ENCODE measurements at places on chromosomes 5 and 9.

DNA sequence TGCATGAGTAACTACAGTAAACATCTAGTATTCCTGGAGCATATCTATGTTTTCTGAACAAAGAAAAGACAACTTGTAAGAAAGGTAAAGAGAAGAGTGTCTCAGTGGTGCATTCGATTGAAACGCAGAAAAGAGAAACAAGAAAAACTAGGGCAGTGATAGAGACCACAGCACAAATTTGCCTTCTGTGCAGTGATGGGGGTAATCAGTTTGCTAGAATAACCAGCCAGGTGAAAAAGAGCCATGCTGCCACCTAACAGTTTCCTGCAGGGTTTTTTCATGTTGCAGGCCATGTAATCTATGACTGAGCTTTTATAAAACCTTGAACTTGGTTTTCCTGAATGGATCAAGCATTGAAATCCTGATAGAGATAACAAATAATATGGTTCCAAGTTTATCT is 198.4 kb upstream of the MEF2C start:
- no peak for DNase-seq

GRCh38 chr9:4370501-4370900 is 70.6 kb upstream of the GLIS3 start:
- no peak for DNase-seq

DNA sequence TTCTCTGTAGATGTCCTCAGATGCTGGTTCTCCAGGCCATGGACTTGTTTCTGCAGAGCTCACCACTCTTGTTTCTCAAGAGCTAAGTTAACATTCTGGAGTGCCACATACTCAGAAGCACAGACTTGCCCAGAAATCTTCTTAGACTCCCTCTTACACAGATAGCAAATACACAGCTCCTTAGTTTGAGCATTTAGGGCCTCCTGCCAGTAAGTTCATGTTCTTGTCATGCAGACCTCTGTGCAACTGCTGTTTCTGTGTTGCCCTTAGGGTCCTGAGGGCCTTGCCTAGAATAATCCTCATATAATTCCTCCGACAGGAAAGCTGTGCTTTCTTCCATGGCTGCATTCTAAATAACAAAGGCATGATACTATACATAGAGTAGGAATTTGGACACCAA is 1.3 kb upstream of the PTPDC1 start:
- DNase-seq = no peak

GRCh38 chr9:91192381-91193086 is 169.2 kb downstream of the AUH start:
- DNase-seq = no peak

DNA sequence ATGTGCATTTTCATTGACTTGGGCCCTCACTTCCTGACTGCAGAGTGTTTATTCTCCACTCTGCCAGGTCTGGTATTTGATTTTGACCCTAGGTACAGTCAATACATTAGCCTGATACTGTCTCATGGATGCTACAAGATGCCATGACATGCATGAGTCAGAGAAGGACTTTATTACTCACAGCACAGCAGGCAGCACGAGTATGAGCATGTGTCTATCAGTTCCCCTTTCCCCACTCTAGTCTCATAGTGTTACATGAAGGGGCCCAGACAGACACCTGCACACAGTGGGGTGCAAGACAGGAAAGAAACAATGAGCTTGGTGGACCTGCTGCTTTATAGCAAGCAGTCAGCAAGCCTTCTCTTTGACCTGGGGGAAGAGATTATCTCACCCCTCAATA is 19.6 kb downstream of the ITGA2 start:
- DNase-seq = no peak

GRCh38 chr9:137172901-137173795 is 1.3 kb upstream of the TMEM210 start:
- DNase-seq = no peak

DNA sequence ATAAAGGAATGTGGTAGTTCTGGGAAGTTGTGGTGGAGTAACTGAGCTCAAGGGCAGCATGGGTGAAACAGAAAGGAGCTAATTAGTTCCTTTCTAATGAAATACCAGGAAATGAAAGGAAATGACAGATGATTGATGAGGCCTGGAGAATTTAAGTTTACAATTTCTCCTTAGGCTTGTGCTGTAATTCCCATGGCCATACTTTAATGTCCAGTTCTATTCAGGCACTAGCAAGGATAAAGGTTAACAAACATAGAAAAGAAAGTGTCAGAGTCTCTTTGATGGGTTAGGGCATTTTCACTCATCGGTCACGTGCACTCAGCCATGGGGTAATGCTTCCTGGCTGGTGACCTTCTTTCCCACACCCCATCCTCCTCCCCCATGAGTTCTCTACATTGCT is 70.3 kb downstream of the CTSL start:
- no peak for DNase-seq

- no peak for DNase-seq
These were observed 477.1 kb downstream of the SPOCK1 start for GRCh38 chr5:137022043-137022442.

GRCh38 chr5:73678322-73678740 is 52.3 kb downstream of the ARHGEF28 start:
- no peak for DNase-seq

- DNase-seq = no peak
These were observed 1.2 kb downstream of the IRX1 start for GRCh38 chr5:3596857-3597166.

GRCh38 chr5:97624886-97625285 is 441.8 kb upstream of the RIOK2 start:
- DNase-seq = no peak

DNA sequence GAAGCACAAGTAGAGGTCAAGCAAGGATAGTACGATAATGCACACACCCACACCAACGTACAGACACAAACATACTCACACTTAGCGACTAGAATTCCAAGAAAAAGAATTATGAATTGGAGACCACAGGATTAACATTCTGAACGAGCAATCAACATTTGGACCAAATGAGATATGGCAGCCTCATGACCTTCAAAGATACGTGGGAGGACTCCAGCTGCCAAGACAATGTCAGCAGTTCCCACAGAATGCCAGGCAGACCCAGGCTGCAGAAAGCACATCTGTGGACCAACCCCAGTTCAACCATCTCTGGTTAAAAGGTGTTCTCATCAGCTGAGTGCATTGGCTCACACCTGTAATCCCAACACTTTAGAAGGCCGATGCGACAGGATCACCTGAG is 187.6 kb upstream of the GRAMD2B start:
- DNase-seq = no peak

GRCh38 chr9:111974092-111974681 is 77.6 kb downstream of the UGCG start:
- DNase-seq = no peak

DNA sequence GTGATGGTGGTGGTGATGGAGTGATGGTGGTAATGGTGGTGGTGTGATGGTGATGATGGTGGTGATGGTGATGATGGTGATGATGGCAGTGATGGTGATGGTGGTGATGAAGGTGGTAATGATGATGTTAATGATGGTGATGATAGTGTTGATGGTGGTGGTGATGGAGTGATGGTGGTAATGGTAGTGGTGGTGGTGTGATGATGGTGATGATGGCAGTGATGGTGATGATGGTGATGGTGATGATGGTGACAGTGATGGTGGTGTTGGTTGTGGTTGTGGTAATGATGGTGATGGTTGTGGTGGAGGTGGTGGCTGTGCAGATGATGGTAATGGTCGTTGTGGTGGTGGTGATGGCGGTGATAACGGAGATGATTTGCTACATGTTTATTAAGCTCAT is 7.3 kb downstream of the STKLD1 start:
- no peak for DNase-seq

DNA sequence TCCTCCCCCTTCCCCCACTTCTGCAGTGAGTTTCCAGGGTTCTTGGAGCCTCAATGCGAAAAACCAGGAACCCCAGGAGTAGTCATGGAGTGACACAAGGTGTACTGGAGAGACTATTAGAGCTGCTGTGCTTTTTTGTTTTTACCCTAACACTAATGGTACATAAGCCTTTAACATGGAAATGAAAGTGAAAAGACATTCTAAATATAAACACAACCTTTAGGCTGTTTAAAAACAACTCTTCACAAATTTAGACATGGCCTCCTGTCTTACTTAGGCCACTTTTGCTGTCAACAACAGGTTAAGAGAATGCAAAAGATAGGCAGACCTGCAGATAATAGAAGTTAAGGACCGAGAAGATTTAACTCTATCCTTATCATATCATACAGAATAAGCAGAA is 232.2 kb downstream of the DENND1A start:
- DNase-seq = no peak

GRCh38 chr5:80036615-80037014 is 1.5 kb downstream of the THBS4 start:
- no peak for DNase-seq

- no peak for DNase-seq
These were observed 176.1 kb downstream of the CETN3 start for GRCh38 chr5:90233476-90233875.

DNA sequence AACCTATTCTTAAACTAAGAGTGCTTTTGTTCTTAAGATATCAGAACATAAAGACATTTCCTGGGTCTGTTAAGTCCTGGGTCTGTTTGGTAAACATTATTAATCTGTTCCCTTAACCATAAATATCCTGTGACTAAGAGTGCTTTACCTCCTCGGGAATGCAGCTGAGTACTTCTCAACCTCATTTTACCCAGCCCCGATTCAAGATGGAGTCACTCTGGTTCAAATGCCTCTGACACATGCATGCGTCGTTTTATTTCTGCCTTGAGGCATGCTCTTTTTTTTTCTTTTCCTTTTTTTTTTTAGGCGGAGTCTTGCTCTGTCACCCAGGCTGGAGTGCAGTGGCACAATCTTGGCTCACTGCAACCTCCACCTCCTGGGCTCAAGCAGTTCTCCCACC is 39.8 kb upstream of the FBXL17 start:
- no peak for DNase-seq

DNA sequence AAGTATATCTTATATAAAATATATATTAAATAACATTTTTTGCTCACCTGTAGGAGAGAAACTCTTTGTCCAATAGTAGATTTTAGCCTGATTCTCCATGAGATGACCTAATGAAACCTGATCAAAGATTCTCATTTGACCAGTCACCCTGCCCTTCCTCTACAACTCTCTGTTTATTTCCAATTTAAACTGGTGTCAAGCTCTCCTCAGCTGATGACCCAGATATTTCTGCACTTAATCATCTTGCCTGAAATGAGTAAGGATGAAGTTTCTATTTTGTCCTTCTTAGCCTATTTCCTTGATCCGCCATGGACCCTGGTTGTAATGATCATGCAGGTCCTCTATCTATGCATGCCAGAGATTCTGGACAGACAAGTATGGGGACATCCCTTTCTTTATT is 179.3 kb upstream of the FGF10 start:
- no peak for DNase-seq

DNA sequence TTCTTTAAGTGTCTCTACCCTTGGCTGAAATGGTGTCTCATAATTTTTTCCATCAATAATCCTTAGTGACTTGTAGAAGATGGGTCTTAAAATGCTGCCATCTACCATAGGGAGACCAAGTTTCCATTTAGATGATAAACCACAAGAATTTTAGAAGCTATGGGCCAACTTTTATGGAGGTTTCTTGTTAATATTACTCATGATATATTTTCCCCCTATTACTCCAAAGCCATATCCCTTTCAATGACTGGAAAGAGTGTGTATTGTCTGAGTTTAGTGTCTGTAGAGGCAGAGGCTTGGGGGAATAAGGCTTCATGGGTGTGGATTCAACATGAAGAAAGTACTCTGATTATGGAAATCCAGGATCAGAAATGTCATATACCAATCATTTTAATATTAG is 507.3 kb upstream of the TNC start:
- no peak for DNase-seq

All from CD4-positive, alpha-beta T cell treated with Interleukin-4 for 4 hours (primary cell).